ENCODE measurements at places on chromosomes 5 and 9.

GRCh38 chr9:127105805-127106465 is 16.5 kb downstream of the ANGPTL2 start:
- no peak for DNase-seq

GRCh38 chr5:171849585-171850323 is 64.1 kb downstream of the SMIM23 start:
- DNase-seq = no peak

GRCh38 chr5:159031513-159031912 is 68.2 kb downstream of the EBF1 start:
- no peak for DNase-seq

DNA sequence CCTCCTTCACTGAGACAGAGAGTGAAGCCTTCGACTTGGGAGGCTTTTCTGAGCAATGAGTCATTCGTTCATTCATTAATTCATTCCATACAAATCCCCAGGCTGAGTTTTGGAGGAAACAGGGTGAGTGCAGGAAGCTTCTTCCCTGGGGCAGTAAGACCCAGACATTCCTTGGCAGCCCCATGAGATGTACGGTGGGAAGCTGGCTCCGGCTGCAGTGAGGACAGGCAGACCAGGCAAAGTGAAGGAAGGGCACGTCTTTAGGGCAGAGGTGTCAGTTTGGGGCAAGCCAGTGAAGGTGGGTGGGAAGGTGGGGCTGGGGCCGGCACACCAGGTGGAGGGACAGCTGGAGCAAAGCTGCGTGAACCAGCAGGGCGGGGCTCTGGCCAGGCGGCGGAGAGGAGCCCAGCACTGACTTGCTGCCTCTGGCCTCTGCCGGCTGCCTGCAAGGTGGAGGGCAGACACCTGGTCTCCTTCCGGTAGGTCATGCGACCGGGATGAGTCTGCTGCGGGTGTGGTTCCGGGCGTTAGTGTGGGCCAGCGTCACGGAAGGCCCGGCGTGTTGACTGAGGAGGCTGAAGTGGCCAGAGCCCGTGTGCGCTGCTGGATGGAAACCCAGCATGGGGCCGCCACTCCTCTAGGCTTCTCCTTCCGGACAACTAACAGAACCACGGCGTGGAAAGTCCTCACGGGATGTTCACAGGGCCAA is 16.6 kb downstream of the OLFM1 start:
- no peak for DNase-seq

GRCh38 chr5:77301447-77301883 is 91.0 kb downstream of the PDE8B start:
- no peak for DNase-seq

- no peak for DNase-seq
These were observed 48.1 kb upstream of the PRR16 start for GRCh38 chr5:120415985-120416384.

DNA sequence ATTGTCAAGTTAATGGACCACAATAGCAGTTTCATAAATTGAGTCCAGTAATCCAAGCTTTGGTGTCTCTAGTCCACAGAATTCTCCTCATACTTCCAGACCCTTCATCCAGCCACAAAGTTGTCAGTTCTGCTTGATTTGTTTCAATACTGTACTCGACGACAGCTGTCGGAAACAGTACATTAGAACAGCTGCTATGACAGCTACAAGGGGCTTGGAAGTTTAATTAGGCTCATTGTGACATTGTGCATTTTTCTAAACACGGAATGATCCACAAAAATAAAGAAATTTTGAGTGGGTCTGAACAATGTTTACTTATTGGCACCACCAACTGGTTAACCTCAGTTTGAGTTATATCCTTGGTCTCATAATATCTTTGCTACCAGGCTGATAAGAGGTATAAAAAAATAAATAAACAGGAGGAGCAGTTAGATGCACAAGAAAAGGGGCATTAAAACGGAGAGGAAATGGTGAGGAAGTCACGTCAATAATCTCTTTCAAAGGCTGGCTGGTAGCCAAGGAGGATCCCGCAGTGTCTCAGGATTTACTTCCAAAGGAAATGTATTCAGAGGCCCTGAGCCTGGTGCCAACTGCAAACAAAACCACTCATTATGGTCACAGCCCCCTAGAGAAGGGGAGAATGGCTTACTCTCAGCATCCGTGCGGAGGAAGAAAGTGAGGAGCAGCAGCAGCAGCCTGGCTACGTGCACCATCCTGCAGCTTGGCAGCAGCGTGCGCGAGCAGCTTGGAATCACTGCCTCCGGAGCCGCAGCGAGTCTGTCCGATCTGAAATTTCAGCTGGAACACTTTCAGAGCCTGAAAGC is 933.8 kb upstream of the DMAC1 start:
- DNase-seq = no peak

- peak; percentile 1 for DNase-seq
These were observed 426 bp downstream of the FAM114A2 start for GRCh38 chr5:154038261-154038706.

GRCh38 chr5:41250351-41250987 is 37.1 kb upstream of the C6 start:
- no peak for DNase-seq

- DNase-seq = no peak
These were observed 259.7 kb downstream of the CSNK1G3 start for GRCh38 chr5:123771715-123772114.

DNA sequence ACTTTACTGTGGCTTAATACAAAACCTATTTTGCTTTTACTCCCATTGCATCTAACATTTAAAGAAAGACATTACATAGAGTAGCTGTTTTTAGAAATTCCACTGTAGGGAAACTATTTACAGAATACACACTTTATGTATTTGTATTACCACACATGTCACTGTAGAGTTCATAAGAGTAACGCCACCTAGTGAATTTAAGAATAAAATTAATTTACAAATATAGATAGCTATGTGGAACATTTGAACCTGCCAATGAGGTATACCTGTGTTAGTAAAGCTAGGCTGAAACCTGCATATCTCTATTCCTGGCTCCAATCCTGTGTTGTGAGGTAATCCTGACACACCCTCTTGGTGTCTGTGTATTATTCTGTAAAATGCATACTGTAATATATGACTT is 234.4 kb downstream of the MAST4 start:
- no peak for DNase-seq

DNA sequence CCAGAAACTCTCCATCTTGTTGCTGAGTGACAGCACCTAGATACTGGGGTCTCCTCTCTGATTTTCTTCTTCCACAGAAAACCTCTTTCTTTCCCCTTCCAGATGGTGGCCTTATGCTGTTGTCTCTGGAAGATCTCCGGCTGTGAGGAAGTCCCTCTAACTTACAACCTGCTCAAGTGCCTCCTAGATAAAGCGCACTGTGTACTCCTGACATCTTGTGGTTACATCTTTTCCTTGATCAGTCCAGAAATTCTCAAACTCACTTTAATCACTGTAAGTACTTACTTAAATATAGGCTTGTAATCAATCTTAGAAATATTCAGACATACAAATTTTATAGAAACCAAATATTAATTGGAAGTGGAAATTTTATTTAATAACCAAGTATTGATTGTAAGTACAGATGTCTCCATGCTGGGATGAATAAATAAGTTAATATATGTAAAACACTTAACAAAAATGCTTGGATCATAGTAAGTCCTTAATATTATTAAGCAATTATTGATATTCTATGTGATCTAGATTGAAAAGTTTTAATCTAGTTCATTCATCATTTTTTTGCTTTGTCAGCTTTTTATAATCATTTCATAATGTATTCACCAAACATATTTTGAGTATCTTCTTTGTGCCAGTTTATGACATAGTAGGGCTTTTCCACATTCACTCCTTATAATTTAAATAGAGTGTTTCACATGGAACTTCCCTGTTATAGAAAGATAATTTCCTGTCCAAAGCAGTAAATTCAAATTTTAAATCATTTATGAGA is 1381.4 kb upstream of the CDH6 start:
- no peak for DNase-seq

DNA sequence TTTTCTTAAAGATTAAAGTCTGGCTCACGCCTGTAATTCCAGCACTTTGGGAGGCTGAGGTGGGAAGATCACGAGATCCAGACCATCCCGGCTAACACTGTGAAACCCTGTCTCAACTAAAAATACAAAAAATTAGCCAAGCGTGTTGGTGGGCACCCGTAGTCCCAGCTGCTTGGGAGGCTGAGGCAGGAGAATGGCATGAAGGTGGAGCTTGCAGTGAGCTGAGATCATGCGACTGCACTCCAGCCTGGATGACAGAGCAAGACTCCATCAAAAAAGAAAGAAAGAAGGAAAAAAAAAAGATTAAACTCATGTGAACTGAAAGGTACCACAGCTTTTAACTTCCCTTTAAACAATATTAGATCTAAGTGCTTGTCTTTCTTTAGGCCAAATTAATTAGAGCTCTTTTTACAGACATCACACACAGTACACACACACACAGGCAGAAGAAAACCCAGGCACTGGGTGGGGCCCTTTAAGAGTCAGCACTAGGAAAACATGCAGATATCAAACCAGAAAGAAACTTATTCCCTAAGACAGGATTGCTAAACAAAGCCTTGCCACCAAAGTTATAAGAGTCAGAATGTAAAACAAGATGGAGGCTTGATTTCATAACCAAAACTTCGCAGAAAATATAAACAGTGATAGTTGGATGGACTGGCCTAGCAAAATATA is 29.3 kb upstream of the UHRF2 start:
- DNase-seq = no peak

DNA sequence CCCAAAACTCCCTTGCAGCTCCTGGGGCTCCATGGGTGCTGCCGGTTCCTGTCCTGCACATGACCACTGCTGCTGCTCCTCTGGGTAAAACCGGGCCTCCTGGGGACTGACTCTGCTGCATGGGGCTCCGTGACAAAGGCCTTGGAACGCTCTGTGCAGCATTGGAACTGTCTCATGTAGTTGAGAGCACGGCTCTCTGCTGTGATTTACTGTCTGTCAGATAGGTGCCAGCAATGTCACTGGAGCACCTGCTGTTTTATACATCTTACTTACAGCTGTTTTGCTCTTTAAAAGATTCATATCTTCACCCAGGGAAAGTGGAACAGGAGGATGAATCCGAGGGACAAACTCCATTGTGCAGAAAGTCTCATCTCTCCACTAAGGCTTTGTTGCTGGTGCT is 138.1 kb downstream of the YIPF5 start:
- no peak for DNase-seq

- DNase-seq = no peak
These were observed 463.9 kb downstream of the ANXA1 start for GRCh38 chr9:73615557-73615956.

DNA sequence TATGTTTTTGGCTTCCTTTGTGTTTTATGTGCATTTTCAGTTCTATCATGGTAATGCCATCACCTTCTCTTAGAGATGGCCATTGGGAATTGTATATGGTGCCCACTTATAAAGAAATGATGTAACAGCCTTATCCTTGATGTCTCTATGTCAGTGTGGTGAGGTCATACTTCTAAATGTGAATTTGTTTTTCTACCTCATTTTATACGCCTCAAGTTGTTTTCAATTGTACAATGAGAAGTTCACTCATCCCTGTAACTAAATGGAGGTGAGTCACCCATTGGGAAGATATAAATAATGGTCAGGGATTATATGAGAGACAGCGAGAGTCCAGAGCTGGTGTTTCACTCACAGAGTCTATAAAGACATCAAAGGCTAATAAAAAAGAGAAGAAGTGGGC is 402.4 kb downstream of the AGTPBP1 start:
- no peak for DNase-seq

- peak; percentile 31 for DNase-seq
These were observed 12.9 kb downstream of the ITGA1 start for GRCh38 chr5:52800394-52801213.

GRCh38 chr5:7955476-7955875 is 86.5 kb downstream of the MTRR start:
- no peak for DNase-seq

DNA sequence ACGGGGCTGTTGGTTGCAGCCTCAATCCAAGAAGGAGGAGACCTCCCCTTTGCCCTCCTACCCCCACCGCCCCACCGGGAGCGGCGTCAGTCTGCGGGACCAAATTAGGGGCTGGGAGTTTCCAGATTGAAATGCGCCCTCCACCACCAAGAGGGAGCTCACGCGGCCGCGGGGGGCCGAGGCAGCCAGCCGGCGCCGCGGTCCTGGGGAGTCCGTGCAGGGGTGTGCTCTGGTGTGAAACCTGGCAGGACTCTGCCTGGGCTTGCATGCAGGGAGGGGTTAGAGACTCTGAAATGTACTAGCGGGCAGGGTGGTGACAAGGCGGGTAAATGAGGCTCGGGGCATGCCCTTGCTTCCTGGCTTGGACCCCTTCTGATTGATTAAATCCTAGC is 989 bp upstream of the FBN2 start:
- DNase-seq = no peak

DNA sequence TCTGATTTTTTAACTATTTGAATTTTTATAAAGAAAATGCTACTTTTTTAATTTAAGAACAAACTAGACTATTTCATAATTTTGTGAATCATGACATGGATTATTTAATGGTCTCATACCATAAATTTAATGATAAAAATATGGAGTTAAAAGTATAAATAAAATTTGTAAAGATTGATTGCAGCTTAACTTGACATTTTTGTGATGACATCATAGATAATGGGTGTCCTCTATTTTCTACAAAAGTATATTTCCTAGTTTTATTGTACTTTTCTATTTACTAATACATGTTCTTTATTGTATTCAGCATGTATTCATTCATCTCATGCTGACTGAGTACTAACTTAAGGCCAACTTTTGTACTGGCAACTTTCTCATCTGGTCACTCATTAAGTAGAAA is 1096.5 kb downstream of the NR2F1-AS1 start:
- no peak for DNase-seq

DNA sequence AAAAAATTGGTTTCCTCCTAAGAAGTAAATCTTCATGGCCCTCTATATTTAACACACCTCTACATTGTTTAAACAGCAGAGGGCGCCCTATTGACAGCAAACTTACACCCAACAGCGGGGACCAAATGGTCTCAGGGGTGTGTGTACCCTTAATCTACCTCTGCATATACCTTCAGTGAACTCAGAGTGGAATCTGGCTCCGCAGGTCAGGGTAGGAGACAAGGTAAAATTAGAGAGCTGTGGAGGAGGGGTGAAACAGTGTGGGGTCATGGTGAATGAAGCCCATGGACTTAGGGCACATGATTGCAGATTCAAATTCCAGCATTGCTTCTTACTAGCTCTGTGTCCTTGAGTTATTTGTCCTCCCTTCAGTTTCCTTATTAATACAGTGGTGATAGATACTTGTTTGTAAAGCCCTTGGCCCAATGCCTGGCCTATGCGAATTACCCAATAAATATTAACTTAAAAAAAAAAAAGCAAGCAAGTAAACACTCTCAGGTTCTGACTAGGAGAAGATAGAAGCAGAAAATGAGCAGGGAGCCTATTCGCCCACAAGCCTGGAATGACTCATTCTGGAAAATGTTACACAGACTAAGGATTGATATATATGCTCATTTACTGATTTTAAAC is 122.9 kb downstream of the CAVIN4 start:
- DNase-seq = no peak

- no peak for DNase-seq
These were observed 129.7 kb upstream of the DHFR start for GRCh38 chr5:80784451-80784850.

GRCh38 chr9:3244963-3245653 is 280.7 kb downstream of the RFX3 start:
- no peak for DNase-seq

- no peak for DNase-seq
These were observed 41.9 kb downstream of the NACC2 start for GRCh38 chr9:136052991-136053756.

- DNase-seq = no peak
These were observed 4.3 kb upstream of the FAT2 start for GRCh38 chr5:151595411-151595826.

Measured in activated T-helper 9 cell treated with anti-CD3 and anti-CD28 coated beads, Interleukin-2, amount 50 U/mL, for 16 hours (primary cell).